Mesothelial cell of epicardium (in vitro differentiated cells): ENCODE measurements at places on chromosomes 3 and 15.

DNA sequence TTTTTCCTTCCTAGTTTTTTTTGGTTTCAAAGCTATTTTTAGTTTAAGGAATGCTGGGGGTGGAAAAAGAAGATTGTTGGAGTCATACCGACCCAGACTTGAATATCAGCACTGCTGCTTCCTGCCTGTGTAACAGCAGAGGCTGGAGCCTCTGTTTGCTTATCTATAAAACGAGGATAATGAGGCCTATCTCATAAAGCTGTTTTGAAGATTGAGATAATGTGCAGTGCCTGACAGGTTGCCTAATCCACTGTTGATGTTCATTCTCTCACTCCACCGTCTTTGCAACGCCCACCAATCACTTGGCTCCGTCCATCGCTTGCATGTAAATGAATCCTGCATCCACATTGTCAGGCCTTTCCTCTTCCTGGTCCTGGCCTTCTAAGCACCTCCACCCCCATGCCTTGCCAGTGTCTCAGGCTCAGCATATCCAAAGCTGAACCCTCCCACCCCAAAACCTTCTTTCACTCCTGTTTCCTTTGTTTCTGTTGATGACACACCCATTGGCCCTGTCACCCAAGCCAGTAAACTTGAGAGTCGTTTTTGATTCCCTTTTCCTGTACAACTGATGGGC is 94.9 kb downstream of the MEX3B start:
- no peak for DNase-seq

DNA sequence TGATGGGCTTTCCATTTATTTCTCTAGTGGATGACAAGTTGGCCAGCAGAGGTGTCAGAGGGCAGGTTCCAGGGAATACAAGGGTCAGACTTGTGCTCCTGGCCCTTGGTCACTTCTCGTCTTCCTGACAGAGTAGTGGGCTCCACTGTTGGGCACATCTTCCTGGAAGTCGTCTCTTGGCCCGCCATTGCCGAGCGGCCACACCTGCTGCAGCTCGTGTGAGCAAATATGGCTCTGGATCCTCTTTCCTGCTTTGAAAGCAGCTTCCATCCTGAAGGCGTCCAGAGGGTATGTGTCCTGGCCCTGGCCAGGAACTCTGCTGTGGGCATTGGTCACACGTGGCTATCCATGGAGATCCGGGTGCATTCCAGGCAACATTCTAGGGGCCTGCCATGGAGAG is 100.2 kb downstream of the SNRPN start:
- no peak for DNase-seq

GRCh38 chr3:67064105-67064504 is 66.0 kb downstream of the KBTBD8 start:
- DNase-seq = no peak

DNA sequence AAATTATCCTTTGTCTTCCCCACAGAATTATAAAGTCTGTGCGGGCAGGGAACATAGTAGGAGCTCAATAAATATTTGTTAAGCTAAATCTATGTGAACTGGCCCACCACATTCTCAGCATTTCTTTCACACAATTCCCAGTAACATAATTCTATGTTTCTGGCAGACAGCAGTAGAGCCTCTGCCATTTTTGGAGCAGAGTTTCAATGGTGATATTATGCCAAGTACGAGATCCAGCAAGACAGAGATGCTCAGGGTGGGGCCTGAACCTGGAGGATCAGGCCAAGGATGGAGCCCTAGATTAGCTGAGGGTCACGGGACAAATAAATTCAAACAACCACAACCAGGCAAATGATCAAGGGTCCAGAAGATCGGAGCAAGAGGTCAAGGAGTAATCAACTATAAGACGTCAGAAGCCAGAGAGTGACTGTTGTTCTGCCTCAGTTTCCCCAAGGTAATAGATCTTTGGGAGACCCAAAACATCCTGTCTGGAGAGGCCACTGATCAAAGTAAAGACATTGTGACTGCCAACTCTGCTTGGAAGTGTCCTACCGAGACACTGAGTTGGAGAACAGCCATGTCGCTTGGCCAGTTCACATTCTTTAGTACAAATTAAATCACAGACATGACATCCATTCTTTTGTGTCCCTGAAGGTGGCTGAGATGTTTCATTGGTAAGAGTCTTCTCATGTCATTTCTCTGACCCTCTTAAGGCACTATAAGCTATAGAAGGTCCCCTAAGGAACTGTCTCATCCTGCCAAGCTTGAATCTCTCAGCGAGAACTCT is 15.4 kb downstream of the SRGAP3 start:
- no peak for DNase-seq

DNA sequence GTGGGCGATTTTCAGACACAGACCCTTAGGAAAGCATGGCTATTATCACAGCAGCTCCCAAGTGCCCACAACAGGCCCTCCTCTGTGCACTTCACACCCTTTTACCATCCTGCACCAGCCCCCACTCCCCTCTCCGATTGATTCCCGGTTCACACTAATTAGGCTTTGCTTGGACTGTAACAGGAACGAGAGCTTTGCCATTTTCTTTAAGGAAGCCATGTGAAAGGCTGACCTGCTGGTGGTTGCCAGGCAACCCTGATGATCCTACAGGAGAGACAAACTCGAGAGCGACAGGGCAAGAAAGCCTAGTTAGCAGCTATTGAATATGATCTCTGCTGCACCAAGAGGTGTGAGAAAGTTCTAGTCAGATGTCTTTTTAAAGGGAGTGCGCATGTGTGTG is 28.2 kb upstream of the DET1 start:
- DNase-seq = no peak

GRCh38 chr15:55530861-55531313 is 22.9 kb upstream of the DNAAF4 start:
- no peak for DNase-seq

DNA sequence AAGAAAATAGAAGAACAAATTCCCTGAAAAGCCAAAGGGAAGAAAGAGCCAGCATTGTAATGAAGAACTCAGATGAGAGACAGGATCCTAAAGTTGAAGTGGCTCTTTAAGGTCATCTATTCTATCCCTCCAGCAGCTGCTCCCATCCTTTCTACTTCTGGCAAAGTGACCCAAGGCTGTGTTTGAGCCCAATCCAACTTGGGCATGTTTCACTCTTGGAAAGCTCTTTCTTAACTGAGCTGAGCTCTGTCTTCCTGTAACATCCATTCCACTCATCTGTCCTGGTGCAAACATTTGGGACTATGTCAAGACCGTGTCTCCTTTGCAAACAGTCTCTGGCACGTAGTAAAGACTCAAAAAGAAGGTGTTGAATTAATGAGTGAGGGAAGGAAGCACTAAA is 298.1 kb upstream of the IGF1R start:
- DNase-seq = no peak

GRCh38 chr3:2603692-2604289 is 505.1 kb downstream of the CNTN4 start:
- no peak for DNase-seq

GRCh38 chr3:45555666-45556065 is 38.9 kb upstream of the LIMD1 start:
- no peak for DNase-seq

GRCh38 chr3:51982352-51982837 is 940 bp upstream of the ACY1 start:
- no peak for DNase-seq

- no peak for DNase-seq
These were observed 309.0 kb downstream of the NTRK3 start for GRCh38 chr15:87947560-87947959.

DNA sequence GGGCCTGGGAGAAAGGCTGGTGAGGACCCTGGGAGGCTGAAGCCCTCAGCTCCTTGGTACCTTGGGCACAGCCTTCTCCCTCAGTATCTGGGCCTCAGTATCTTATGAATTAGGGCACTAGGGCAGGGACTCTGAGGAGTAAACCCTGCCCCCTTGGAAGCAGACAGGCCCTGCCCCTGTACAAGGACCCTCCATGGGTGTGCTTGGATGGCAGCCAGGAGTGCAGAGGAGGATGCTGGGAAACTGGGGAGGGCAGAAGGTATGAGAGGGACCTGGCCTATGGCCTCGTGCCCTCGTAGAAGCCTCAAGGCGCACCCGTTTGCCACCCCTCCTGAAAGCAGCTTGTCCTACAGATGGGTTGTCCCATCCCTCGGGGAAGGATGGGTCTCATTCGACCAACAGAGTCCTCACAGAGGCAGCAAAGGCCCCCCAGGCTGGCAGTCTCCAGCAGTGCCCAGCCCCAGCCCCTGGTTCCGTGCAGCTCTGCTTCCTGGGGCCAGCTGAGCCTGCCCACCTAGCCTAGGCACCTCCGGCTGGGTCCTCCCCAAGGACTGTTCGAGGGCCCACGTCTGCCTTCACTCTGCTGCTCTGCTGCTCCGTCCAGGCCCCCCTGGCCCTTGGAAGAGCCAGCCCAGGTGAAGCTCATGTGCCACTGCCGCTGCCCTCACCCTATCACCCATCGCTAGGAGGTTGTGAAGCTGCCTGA is 15.3 kb upstream of the SEMA3F start:
- DNase-seq = no peak

- DNase-seq = peak; percentile 38
These were observed 62.2 kb upstream of the MCF2L2 start for GRCh38 chr3:183490653-183491052.

- DNase-seq = no peak
These were observed 2.9 kb downstream of the ESYT3 start for GRCh38 chr3:138437281-138437680.

GRCh38 chr3:98902351-98902740 is 851 bp upstream of the DCBLD2 start:
- DNase-seq = no peak

DNA sequence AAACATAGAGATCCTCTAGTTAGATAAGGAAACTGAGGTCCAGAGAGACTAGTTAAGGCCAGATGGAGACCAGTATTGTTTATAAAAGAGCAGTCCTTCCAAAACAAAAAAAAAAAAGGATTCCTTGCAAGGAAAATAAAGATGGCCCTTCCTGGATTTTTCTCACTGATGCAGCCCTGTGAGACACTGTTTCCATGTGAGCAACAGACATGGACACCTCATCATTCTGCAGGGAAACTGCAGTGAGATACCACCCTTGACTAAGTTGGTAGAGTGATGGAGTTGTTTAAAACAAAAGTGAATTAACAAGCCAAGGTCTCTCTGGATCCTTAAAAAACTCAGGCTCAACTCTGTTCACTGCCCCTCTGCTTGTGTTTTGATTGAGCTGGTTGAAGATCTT is 65.6 kb upstream of the MYZAP start:
- DNase-seq = no peak

- DNase-seq = no peak
These were observed 514.7 kb upstream of the SGO1 start for GRCh38 chr3:20700714-20701113.

DNA sequence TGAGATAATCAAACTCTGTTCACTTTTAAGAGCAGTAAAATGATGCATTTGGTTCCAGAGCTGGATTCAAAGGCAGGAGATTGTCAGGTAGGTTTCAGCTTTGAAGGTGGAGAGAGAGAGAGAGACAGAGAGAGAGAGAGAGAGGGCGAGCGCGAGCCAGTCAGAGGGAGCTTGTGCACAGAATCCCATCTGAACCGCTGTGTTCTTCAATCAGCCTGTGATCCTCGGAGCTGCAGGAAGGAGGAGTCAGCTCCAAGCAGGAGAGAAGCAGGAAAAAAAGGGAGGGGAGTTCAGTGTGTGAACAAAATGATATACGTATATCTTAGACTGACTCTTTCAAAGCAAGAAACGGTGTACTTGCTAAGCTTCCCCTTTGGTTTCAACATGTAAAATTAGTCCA is at the start of gene GPR149:
TSS of gene GPR149 (minus strand) at position 177 of the 400 bp plus-strand sequence. CDS start 575 bp downstream, outside the sequence.
- DNase-seq = no peak

GRCh38 chr15:79972863-79973262 is 1.9 kb upstream of the BCL2A1 start:
- DNase-seq = no peak

- DNase-seq = no peak
These were observed 609.1 kb upstream of the BCHE start for GRCh38 chr3:166446291-166446690.

DNA sequence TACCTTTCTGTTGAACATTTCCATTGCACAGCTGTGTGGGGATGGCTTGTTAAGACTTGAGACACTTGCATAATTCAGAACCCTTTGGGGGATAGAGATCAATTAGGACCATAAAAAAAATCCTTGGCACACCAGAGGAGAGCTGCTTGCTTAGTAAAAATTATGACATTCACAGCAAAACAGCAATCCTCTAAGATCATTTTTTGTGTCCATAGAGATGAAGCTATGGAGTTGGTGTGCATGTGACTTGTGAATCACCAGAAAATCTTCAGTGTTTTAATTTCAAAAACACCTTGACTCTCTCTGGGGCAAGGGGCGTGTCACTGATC is 7.7 kb downstream of the COL8A1 start:
- no peak for DNase-seq
